Karpas-422 (cell line): ENCODE measurements at places on chromosomes 5 and 9. TPM values are rescaled to one million over a fixed set of nuclear protein-coding genes. Genes with fewer than 3 reads are reported as not detected.

GRCh38 chr5:45411971-45412612 lies 284.1 kb downstream of the HCN1 start:
- no peak for DNase-seq

DNA sequence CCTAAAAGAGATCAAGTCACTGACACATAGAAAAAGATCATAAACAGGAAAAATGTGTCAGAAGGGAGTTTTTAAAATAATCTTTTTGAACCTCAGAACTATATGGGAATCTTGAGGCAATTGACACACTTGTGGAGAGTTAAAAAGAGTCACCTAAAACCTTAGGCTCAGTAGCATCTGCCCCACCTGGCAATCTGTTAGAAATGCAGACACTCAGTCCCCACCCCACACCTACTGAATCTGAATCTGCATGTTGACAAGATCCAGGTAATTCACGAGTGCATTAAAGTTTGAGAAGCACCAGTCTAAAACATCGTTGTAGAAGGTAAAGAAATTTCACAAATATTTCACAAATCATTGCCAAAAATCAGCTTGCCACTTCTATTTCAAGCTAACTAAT lies 388.3 kb downstream of the NR2F1-AS1 start:
- no peak for DNase-seq

DNA sequence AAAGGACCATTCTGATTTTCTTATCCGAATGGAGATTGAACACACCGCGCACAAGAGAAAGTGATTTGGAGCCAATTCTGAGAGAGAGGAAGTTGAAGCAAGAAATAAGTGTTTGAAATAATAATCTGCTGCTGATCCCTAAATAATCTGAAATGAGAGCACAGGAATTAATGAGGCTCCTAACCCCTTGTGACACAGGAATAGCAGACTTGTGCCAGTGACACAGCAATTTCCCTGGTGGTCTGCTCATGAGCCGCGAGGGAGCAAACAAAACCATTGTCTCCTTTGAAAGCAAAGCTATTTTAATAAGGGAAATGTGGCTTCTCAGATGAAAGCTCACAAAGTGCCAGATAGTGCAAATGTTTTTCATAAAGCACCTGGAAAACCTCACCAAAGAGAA lies 936.1 kb upstream of the WWC1 start:
- DNase-seq: no peak

DNA sequence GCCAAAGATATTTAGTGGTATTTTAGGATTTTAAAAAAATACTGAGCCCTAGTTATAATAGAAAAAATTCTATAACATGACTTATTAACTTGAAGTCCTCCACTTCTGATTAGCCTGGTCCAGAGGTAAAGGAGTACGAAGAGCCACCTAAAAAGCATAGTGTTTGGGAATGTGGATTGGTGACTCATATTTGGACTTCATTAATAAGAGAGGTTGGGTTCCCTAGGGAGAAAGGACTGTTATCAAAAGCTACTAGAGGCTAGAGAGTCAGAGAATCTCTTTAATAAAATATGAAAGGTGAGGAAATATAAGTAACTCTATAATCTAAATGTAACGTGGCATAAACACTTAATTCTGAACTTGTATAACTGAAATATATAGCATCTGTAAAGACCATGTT lies 180.7 kb upstream of the TARS1 start:
- DNase-seq: no peak

DNA sequence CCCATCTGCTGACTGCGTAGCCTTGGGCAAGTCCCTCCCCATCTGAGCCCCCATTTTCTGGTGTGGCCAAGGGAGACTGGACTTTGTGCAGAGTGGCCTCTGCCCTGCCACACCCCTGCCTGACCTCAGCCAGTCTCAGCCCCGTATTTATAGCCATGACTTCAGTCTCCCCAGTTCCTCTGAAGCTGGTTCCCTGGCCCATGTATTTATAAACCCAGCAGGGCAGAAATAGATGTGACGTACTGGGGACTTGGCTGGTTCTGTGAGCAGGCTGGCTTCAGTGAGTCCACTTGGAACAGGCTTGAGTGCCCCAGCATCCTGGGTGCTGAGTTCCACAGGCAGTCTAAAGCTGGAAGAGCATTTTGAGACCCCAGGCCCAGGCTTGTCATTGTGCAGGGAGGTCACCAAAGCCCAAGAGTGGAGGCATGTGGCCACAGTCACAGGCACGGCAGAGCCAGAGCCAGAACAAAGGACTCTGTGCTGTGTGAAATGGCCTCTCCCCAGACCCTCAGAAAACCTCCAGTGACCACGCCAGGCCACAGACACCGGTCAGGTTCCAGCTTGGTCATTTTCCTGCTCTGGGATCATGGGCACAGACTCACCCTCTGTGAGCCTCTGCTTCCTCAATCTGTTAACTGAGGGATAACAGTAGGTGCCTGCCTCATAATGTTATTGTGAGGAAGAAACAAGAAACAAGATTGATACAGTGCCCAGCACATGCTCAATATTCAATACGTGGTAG lies 30.4 kb upstream of the SYNPO start:
- no peak for DNase-seq

- DNase-seq: no peak
Measured at GRCh38 chr5:90807496-90807895, 248.9 kb downstream of the ADGRV1 start.

- no peak for DNase-seq
Measured at GRCh38 chr5:11248966-11249365, 487.9 kb upstream of the DAP start.

GRCh38 chr5:33737697-33738096 lies 154.1 kb downstream of the ADAMTS12 start:
- no peak for DNase-seq

- DNase-seq: peak; percentile 91
Measured at GRCh38 chr5:10283927-10284635, 23.6 kb downstream of the CMBL start.

DNA sequence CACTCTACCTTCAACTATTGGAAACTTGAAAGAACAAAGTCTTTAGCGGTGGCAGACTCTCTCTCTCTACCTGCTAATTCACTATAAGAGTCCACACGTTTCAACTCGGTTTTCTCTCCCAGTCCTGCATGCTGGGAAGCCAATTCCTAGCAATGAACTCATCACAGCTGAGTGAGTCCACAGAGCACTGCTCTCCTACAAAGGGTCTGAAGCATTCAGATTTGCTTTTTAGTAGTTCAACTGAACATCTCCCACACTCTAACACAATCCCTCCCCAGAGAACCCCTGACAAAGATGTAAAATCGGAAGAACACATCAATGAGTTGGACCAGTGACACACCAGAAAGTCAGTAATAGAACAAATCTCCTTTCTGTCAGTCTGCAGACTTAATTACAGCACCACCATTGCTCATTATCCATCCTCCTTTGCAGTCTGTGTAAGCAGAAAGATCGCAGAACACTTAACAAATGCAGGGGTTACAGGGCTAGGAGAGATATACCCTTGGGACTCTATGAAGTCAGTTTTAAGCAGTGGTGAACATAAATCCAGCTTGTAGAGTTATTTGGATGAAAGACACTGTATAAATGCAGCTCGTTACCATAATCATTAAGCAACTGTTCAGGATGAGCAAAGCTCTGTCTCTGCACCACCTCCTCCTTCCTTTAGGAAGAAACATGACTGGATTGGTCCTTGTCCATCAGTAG lies 353.4 kb upstream of the GRIA1 start:
- no peak for DNase-seq

DNA sequence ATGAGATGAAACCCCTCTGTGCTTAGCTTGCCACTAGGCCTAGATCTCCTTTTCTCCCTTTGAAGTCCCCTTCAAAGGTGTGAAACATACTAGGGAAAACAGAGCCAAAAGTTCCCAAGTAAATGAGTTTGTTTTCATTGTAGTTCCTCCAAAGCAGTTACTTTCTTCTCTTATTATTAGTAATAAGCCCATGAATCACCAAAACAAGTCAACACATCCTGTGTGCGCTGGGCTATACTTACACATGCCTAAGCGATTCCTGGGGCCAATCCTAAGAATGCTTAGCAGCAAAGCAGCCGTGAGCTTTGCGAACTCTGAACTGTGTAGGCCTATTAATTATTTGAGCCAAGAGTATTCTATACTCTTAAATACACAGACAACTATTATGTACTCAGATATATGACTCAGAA lies 7.6 kb downstream of the ENC1 start:
- DNase-seq: no peak

DNA sequence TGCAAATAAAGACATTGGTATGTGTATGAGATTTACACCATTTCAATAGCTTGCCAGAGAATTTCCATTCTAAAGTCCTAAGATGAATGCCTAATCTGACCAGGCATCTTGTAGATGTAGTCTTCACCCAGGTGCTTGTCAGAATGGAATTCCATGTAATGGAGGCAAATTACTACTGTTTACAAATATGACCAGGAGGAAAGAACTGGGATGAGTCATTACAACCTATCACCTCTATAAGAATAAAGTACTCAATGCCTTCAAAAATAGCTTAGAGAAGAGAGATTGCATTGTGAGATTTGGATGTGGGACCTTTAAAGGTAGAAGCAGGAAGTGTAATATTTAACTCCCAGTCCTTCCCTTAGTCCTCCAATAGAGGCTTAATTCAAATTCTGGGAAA lies 507.0 kb upstream of the PTGER4 start:
- DNase-seq: no peak

DNA sequence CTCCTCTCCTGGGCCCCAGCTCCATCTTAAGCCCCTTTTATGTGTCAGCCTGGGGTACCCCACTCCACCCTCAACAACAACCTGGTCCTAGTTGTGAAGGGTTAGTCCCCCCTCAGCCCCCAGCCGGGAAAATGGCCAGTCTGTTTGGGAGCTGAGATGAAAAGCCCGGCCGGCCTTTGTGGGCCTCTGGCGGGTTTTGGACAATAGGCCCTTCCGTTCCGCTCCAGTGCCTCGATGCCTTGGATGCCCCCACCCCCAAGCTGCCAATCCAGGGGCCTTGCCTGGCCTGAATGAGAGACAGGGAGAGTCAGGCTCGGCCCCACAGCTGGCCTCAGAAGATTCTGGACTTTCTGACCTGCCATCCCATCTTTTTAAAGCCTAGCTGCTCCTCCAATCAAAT lies 9.2 kb downstream of the CNTFR start:
- no peak for DNase-seq

DNA sequence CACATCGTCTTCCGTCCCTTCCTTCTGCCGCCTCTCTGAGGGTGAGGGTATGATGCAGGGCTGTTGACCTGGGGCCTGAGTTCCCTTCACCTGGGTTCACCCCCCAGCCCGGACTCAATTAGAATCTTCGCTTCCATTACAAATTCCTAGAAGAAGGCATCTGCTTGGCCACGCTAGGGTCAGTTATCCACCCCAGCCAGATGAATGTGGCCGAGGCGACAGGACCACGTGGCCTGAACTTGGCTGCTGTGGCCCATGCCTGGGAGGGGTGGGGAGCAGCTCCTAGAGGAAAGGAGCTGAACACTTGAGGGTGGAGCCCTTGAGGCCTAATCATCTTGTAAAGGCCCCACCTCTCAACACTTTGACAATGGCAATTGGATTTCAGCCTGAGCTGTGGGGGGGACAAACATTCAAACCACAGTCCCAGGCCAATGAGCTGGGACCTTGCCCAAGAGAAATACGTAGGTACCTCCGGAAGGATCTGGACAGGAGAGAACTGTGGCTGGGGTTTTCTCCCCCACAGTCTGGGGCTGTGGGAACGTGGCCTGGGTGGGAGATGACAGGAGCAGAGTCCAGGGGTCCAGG lies 90.6 kb upstream of the ADAMTS2 start:
- peak; percentile 16 for DNase-seq

GRCh38 chr9:15722888-15723287 lies 170.0 kb downstream of the CCDC171 start:
- DNase-seq: no peak

GRCh38 chr5:6762116-6762515 lies 48.9 kb downstream of the TENT4A start:
- no peak for DNase-seq

- no peak for DNase-seq
Measured at GRCh38 chr5:103456476-103456875, 106.1 kb downstream of the NUDT12 start.

- no peak for DNase-seq
Measured at GRCh38 chr5:102231693-102232619, 64.1 kb downstream of the SLCO4C1 start.

KDM3B gene
- 44.9 and 56.3 TPM in 2 replicates for total RNA-seq

SPARC gene
- 0.54 TPM in 1 of 2 replicates, not detected in the other for total RNA-seq

NAA35 gene
- total RNA-seq: 21.9 and 35.6 TPM in 2 replicates
